Left ventricle myocardium inferior (tissue), 1 donor: ENCODE measurements at places on chromosomes 1 and 21.

DNA sequence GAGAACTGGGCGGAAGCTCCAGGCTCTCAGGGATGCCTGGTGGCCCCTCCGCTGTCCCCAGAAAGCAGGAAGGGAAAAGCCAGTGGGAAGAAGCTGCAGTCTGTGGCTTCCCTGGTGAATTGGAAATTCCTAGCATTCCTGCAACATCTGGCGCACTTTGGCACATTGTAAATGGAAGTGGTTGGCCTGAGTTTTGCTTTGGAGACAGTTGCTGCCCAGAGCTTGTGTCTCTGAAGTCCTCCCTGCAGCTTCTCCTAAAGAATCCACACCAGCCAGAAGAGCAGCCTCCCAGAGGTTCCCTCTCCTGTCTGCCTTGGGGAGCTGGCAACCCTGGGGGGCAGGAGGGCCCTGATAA is 48.2 kb downstream of the ARHGEF10L start:
- DNase-seq, result no peak

DNA sequence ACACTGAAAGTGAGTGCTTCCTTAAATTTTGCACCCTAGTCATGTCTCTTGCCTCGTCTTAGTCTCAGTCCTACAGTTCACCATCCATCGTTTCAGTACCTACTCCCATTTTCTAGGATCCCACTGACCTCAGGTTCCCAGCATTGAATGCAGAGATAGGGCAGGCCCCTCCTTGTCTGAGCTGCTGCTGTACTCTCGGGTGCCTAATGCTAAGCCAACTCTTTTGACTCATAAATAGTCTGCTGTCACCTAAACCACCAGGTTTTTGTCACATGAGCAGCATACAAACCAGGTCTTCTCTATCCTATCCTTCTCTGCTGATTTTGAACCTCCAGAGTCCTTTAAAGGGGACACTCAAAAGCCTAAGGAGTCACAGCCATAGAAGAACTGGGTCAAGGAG is 3.0 kb downstream of the ARHGAP30 start:
- DNase-seq, result no peak

DNA sequence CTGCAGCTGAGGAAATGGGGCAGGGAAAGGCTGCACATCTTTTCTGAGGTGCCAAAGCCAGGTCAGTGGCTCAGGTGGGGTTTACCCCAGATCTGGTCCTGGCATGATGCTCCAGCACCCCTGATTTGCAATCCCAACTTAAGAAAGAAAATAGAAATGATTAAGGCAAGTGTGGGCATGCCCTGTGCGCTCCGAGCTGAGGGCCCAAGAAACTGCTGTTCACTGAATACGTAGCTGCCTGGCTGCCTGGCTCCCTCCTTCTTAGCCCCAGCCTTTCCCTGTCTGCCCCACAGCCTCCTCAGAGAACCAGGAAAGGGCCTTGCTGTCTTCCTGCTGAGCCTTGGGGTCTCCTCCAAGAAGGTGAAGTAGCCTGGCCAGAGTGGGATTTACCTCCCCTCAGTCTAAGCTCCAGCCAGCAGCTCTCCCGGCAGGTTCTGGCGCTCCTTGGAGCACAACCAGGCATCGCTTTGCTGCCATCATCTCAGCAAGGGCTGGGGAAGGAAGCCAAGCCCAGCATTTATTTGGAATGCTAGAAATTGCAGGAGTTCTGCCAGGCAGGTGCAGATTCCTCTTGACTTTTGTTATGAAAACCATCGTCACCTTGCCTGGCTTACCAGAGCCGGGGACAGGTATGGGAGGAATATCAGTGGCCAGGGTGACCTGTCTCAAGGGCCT is 51.3 kb upstream of the SELENON start:
- DNase-seq, result no peak

- no peak for DNase-seq
These were observed 8.4 kb upstream of the MRPS6 start for GRCh38 chr21:34065027-34065426.

DNA sequence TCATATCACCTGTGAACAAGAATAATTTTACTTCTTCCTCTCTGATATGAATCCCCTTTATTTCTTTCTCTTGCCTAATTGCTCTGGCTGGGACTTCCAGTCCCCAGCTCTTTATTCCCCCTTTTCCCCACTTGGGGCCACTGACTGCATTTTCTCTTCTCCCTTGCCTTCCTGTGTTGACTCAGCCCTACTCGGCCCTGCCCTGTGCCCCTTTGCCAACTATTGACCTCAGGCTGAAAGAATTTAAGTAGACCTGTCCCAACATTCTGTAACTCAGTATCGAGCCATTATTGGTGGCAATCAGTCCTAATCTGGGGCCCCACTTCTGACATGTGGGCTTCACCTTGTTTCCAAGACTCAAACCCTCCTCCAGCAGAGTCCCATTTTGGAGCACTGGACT is 60.6 kb upstream of the STUM start:
- no peak for DNase-seq
